ENCODE measurements at places on chromosomes 7 and 10.

DNA sequence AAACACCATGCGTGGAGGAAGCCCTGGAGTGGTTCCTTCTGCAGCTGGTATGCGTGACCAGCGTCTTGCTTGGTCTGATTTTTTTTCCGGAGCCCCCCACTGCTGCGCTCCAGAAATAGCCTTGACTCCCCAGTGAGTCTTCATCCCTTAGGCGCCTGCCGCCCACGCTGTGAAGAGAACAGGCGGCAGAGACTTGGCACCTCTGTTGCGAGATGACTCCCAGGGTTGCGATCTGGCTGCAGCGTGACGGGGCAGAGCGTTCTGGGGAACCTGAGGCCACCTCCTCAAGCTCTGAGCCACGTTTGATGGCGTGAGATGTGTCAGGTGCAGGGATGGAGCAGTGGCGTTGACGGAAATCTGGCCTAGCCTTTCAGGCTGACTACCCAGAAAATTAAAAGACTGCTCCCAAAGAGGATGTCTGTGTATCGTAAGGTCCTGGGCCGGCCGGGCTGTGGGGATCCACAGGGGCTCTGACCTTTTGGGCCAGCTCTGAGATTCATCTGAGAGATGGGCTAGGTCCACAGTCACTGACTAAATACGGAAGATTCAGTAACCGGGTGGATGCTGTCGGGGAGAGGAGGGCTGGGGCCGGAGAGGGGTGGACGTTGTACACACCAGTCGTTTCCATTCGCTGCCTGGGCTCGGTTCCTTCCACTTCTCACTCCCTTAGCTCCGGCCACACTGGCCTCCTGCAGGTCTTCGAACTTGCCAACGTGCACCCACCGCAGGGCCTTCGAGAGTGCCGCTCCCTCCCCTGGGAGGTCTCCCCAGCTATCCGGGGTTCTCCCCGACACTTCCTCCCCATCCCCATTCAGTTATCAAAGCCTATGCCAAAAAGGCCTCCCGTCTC is 33.8 kb downstream of the PFKFB3 start:
- no peak for DNase-seq

GRCh38 chr10:121448766-121449421 is 149.3 kb downstream of the FGFR2 start:
- DNase-seq, result no peak

DNA sequence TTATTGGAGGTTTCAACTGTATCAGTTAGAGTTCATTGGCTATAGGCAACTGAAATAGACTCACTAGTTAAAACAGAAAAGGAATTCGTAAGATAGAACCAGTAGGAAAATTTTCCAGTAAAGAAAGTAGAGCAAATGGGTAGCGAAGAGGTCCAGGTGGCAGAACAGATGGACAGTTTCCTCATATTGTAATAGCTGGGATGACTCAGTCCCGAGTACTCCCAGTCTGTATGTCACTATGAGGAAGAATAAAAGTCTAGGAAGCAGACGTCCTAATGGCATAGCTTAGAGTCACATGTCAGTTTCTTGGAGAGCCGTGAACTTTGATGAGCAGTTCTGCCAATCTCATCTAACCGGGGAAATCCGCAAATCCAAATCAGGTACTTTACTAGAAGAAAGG is 95.3 kb downstream of the RNF32 start:
- no peak for DNase-seq

DNA sequence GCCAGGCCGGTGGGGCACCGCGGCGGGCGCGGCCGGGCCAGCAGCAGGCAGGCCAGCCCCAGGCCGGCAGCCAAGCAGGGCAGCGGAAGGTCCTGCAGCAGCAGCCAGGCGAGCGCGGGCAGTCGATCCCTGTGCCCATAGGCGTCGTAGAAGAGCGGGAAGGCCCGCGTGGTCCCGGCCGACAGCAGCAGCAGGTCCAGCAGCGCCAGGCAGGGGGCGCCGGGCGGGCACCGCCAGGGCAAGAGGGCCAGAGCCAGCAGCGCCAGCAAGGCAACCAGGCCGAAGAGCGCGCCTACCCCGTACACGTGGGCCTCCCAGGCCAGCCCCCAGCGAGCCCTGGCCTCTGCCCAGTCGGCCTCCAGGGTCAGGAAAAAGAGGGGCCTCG is 8.4 kb upstream of the RBM28 start:
- DNase-seq, result no peak

DNA sequence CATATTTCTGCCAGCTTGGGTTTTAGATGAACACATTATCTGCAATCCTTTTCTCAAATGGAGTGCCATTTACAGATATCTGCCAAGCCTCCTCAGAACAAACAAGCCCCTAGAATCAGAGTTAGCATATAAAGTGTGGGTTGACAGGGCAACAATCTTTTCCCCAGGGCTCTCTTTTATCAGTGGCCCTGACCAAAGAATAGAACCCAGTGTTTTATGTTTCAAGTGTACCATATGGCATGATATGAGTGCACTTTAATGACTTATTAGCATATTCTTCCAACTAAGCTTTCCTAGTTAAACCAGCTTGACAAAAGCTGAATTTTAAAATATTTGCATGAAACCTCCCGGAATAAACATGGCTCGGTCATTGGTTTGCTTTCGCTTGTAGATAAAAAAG is 57.3 kb downstream of the EVX1 start:
- DNase-seq, result no peak

GRCh38 chr7:158479021-158479663 is 108.5 kb downstream of the PTPRN2 start:
- DNase-seq, result no peak

GRCh38 chr7:37920849-37921805 is 687 bp downstream of the EPDR1 start:
- DNase-seq, result no peak

DNA sequence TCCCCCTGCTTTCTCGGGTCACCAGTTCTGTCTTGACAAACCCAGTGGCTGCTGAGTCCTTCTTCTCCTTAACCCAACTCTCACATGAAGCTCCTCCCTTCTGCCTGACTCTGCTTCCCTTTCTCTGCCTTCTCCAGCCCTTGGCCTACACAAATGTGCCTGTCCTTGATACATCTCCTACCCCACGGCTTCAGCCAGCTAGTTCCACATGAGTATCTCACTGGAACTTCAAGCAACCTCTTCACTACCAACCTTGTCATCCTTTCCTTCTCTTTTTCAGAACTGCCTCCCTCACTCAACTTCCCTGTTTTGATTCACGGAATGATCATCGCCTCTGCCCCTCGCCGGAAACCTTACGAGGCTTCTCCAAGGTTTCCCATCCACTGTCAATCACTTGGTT is 55.9 kb downstream of the PDIA4 start:
- DNase-seq, result no peak

DNA sequence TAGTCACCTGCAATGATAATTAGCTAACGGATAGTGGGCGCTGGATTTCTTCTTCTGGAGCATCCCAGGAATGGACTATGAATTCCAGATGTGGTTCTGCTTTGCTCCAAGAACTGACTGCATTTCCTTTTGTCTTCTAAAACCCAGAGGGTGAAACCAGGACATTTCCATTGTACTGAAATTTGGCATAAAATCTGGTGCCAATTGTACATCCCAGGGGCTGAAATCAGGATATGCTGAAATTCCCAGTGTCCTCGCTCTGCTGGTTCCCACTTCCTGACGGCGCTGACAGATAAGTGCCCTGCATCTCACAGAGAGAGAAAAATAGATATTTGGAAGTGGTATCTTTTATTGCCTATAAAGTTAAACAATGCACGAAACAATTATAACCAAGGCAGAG is 31.9 kb downstream of the RBM20 start:
- DNase-seq, result no peak

DNA sequence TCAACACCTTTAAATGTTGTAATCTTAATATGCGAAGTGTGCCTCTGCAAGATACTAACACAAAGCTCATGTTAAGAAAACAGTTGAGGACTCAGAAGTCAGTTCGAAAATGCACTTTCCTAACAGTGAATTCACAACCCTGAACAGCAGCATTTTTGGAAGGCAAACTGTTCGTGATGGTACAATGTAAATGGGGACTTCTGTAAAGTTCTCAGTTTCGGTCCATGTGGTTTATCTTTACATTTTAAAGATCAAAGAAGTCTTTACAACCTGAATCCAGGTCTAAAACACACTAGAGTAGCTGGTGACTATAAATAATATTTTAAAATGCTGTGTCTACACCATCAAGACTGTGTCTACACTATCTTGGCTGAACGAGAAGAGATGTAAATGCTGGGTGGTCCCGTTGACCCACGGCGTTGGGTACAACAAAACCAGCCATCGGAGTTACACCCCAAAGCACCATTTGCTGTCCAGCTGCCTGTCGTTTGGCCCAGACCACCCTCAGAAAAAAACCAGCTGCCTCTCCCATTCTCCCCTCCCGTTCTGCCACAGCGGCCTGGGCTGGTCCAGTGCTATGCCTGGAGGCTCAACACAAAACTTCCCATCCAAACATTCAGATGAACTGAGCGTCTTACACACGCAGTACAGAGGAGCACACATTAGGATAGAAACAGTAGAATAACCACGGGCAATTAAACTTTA is 42.9 kb downstream of the MKI67 start:
- DNase-seq, result no peak

DNA sequence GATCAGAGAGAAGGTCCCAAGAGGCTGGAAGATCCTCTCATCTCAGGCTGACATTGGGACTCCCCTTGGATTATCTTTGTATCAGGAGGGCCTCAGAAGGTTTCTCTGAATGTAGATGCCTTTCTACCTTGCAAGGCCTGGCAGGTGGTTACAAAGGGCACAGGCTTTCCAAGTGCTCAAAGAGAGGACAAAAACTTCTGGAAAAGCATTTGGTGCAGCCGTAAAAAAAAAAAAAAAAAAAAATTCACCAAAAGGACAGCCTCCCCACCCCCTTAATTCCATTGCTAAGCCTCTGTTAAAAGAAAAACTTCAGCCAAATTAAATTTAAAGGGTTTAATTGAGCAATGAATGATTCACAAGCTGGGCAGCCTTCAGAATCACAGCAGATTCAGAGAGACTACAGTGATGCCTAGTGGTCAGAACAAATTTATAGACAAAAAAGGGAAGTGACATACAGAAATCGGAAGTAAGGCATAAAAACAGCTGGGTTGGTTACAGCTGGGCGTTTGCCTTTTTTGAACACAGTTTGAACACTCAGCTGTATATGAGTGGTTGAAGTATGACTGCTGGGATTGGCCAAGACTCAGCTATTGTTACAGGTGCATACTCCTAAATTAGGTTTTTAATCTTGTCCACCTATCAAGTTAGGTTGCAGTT is 42.5 kb upstream of the LRGUK start:
- no peak for DNase-seq

DNA sequence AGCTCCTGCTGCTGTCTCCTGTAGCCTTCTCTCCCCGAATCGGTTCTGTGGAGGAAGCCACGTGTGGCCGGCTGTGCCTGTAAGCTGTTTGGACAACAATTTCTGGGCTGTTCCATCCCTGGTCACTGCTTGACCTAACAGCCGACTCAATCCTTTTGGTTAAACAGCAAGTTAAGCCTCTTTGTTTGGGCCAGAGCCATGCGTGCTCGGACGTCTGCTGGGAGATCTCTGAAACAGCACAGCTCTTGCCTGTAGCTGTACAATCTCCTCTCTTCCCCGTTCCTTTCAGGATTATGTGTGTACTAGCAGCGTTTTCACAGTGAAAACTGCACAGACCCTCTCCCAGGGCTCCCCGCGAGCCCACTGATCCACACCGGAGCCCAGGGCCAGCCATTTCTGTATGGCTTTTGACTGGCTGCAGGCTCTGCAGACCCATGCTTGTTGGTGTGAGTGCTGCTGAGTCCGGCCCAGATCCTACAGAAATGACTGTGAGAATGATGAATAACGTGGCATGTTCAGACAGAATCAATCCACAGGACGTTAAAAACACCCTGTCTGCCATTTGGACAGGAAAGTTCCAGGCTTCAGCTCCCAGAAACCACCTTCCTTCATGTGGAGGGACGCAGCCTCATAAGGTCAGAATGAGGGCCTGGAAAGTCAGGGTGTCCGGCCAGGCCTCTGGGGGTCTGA is 428.6 kb upstream of the ADARB2 start:
- no peak for DNase-seq

DNA sequence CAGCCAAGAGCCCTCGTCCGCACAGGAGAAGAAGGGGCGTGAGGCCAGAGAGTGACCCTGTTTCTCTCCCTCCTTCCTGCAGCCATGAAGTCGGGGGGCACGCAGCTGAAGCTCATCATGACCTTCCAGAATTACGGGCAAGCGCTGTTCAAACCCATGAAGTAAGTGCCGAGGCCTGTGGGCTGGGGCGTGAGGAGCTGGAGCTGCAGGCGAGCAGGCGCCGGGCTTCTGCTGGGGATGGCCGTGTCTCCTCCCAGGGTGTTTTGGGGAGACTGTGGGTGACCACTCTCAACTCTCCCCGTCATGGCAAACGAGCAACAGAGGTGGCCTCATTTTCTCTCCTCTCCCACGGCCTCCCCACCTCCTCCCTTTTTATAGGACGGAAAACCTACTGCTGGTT is 16.4 kb downstream of the FAM20C start:
- no peak for DNase-seq
